ENCODE measurements at places on chromosomes 5 and 9.

GRCh38 chr9:38177680-38178079, 108.7 kb upstream of the SHB start:
- no peak for DNase-seq

GRCh38 chr9:89252651-89253267, 58.2 kb upstream of the CKS2 start:
- DNase-seq, result no peak

DNA sequence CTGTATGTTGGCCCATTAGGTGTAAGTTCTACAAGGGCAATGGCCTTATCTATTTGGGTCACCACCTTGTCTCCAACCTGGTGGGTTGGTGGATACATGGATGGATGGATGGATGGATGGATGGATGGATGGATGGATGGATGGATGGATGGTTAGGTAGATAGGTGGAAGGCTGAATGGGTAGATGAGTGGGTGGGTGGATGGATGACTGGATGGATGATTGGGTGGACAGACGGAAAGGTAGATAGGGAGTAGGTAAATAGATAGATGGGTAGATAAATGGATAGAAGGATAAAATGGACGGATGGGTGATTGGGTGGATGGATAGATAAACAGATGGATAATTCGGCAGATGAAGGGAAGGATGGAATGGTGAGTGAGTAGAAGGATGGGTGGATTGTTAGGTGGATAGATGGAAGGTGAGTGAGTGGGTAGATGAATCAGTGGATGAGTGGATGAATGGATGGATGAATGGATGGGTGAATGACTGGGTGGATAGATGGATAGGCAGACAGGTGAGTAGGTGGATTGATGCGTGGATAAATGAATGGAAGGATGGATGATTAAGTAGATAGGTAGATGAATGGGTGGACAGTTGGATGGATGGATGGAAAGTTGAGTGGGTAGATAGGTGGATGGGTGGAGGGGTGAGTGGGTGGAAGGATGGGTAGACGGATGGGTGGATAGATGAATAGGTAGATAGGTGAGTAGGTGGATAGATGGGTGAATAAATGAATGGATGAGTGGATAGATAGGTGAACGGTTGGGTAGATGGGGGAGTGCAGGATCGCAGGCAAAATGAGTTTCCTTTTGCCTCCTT, 83.1 kb upstream of the FBXW11 start:
- no peak for DNase-seq

DNA sequence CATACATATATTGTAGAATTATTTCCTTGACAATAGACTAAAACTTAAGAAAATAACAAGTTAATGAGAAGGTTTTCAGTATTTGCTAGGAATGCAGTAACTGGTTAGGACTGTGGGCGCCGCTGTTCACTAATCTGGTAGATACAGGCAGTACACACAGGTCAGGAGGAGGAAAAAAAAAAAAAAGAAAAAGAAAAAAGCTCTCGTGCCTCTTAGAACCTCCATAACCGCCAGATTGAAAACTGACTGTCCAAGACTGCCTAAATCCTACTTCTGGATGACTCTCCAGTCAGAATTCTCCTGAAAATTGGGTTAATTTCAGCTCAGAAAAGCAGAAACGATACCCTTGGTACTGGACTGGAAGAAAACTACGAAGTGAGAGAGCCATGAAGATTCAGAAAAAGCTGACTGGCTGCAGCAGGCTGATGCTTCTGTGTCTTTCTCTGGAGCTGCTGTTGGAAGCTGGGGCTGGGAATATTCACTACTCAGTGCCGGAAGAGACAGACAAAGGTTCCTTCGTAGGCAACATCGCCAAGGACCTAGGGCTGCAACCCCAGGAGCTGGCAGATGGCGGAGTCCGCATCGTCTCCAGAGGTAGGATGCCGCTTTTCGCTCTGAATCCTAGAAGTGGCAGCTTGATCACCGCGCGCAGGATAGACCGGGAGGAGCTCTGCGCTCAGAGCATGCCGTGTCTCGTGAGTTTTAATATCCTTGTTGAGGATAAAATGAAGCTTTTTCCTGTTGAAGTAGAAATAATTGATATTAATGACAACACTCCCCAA, at the start of gene PCDHGA1:
TSS of gene PCDHGA1 (plus strand) at position 216 of the 782 bp plus-strand sequence.
- no peak for DNase-seq

DNA sequence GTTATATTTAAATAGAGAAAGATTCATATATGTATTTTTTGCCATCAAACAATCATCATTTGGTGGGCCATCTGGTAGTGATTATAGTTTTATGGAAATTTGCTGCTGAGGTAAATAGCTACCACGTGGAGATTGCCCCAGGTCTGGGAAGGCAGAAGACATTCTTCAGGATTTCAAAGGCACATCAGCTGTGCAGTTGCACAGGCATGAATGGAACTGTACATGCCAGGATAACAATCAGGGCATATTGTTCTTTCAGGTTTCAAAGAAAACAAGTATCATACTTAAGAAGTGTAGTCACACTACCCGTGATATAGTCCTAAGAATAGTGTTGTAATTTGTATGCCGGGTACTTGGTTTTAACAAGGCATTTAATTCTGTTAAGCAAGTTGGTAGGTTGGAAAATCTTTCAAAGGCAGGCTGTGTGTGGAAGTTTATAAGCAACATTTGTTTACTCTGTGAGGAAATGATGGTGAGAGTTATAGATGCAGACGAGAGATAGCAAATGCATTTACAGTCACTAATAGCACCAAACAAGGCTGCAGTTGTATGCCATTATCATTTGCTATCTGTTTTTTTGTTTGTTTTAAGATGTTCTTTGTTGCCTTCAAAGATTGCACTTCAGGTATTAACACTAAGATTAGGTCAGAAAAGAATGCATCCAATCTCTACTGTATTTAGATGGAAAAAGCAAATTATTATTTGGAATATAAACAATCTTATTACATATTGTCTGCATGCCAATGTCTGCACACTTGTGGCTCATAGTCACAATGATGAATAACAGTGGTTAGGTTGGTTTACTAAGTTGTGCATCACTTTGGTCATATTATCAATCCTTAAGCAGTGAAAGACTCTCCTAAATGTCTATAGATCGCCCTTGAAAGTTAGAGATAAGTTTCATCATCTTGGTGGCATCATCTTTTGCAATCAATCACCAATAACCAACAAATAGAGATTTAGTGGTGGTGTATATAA, 55.3 kb downstream of the RPS23 start:
- DNase-seq, result no peak

GRCh38 chr5:123790226-123790625, 278.2 kb downstream of the CSNK1G3 start:
- DNase-seq, result no peak

DNA sequence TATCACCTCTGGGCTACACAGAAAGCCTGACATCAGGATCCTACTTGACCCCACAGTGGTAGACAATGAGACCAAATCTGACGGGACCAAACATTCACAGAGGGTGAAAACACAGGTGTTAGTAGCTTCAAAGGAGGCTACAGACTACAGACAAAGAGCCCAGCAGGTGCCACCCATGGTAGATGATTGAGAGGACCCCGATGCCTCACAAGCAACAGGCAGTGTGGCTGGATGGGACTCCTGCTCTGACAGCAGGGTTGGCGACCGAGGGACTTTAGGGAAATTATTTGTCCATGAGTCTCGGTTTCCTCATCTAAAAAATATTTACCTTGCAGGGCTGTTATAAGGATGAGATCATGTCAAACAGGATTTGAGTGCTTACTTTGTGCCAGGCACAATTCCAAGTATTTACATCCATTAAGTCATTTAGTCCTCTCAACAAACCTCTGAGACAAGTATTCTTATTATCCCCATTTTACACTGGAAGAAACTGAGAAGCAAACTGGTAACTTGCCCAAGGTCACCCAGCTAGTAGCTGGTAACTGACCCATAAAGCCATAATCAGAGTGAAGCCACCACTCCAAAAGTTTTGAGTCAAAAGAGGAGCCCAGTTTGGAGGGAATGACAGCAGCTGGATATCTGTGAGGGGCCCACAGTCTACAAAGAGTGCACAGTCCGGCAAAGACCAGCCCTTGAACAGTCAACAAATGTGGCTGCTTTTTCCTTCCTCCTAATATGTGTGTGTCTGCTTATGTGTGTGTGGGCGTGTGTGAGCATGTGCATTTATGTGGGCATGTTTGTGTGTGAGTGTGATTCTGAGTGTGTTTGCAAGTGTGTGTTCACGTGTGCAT, 502.0 kb downstream of the BNC2 start:
- no peak for DNase-seq

- no peak for DNase-seq
Observed at GRCh38 chr5:115382989-115383388, 86.5 kb upstream of the CCDC112 start.
